ENCODE measurements at places on chromosomes 6 and 20. TPM values are rescaled to one million over a fixed set of nuclear protein-coding genes. Genes with fewer than 3 reads are reported as not detected.

DNA sequence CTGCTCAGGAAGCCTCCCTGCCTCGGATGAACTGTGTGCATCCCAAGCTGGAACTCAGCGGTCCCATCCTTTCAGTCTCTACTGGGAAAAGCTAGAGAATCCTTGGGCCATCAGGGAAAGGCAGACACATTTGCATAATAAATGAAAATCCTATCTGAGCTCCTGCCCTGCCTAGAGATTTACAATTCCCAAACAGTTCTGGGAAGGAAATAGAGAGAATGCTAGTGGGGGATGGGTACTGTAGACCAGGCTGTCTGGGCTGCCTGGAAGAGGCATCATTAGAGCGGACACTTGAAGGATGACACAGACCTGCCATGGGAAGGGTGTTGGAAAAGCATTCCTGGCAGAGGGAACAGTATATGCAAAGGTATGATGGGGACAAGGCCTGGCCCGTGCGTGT is 44.3 kb downstream of the TFAP2C start:
- DNase-seq = no peak

- no peak for DNase-seq
Measured at GRCh38 chr6:47438481-47439347, 38.9 kb upstream of the CD2AP start.

DNA sequence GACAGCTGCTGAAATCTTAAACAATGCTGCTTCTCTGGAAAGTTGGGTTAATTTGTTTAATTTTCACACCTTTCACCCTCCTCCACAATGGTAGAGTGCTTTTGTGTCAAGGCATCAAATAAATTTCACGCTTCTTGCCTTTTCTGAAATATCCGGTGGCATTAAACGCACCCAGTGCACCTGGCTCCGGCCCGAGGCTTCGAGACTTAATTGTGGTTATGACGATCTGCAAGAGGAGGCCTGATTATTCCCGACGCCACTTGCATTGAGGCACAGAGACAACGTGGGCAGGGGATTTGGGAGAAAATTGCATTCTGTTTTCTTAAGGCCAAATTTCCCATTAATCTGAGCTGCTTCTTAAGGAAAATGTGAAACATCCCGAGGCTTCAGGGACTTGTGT is 152.2 kb downstream of the CDH4 start:
- no peak for DNase-seq

DNA sequence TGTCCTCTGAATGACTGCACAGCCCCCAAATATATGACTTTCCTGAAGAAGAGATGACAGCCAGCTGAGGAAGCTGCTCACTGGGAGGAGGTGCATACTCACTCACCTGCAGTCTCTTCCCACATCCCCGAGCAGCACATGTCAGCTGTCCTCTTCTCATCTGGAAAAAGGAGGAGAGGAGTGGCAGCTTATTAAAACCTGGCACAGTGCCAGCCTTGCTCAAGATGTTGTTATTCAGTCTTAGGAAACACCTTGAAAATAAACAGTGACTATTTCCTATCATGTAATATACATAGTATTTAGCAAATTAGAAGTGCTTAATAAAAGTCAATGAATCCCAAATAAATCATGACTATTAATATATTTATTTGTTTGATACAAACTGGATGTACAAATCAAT is 232.9 kb downstream of the EPM2A start:
- DNase-seq = no peak

DNA sequence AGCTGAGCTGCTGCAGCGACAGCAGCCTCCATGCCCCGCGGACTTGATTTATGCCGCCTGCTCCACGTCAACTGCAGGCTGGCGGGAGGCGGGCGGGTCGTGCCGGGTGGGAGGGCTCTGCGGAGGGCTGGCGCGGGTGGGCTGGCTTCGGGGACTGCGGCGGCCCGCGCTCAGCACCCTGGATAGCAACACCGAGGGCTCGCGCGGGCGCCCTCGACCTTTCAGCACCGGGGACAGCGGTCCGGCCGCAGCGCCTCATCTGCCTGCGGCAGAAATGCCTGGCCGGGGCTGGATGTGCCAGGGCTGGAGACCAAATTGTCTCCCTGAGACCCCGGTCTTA is 792 bp downstream of the SNAP25 start:
- DNase-seq = peak; percentile 21

- DNase-seq = no peak
Measured at GRCh38 chr6:94698773-94699172, 878.6 kb upstream of the MANEA start.

DNA sequence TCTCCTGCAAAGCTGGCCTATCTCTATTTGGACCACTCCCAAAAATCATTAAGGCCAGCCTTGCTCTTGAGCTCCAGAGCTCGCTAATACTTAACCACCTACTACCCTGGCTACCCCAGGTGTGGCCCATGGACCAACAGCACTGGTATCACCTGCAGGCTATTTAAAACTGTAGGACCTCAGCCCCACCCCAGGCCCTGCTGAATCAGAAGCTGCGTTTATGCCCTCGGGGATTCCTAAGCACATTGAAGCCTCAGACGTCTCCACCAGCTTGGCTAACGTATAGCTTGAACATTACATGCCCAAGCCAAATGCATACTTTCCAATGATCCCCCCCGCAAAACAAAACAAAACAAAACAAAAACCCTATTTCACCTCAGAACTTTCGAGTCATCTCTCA is 19.7 kb upstream of the SPAG4 start:
- no peak for DNase-seq

- no peak for DNase-seq
Measured at GRCh38 chr20:56439771-56440291, 27.8 kb downstream of the CASS4 start.

- DNase-seq = no peak
Measured at GRCh38 chr6:16058201-16058928, 70.5 kb upstream of the MYLIP start.

- no peak for DNase-seq
Measured at GRCh38 chr6:98653179-98653578, 181.2 kb upstream of the POU3F2 start.

DNA sequence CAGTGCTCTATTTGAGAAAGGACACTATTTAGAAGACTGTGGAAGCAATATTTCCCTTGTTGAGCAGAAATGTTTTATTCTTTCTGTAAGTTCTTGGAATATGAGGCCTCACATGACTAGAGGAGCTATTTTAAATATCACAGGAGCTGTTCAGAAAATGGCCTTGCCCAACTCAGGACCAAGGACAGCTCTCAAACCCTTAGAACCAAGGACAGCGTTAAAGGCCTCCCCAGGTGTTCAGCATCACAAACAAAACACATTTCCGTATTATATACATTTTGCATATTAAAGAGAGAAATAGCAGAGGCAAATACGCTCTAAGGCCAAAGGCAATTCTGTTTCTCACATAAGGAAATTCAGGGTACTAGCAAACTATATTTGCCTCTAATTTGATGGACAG is 631.4 kb downstream of the CDH26 start:
- peak; percentile 21 for DNase-seq

- no peak for DNase-seq
Measured at GRCh38 chr6:169827290-169827717, 75.9 kb downstream of the ERMARD start.

DNA sequence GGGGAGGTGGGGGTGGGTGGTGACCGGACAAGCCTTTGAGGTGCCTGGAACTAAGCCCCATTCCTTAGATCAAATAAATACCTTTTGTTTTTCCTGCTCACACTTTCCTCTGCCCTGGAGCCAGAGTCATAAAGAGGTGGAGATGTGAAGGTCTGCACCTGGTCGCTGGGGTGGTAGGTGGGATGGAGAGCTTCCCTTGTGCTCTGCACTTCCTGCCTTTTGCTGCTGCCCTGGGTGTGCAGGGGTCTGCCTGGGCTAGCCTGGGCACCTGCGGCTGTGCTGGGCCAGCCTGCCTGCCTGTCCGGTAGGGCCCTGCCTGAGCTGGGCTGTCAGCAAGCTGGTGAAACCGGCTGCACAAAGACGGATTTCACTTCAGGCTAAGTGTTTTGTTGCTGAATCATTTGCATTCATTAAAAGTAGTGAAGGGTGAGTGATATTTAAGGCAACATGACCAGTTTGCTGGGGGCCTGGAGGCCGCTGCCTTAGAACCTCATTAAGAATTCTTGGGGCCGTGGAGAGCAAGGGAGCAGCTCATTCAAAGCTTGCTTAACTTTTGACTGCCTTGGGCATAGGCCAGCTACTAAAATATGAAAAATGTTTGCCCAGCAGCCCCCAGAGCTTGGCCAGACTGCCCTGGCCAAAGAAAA is 20.5 kb downstream of the PTK7 start:
- no peak for DNase-seq

GRCh38 chr6:48186746-48187145 is 75.7 kb upstream of the PTCHD4 start:
- no peak for DNase-seq

GRCh38 chr6:21377356-21377755 is 216.2 kb upstream of the SOX4 start:
- no peak for DNase-seq

DNA sequence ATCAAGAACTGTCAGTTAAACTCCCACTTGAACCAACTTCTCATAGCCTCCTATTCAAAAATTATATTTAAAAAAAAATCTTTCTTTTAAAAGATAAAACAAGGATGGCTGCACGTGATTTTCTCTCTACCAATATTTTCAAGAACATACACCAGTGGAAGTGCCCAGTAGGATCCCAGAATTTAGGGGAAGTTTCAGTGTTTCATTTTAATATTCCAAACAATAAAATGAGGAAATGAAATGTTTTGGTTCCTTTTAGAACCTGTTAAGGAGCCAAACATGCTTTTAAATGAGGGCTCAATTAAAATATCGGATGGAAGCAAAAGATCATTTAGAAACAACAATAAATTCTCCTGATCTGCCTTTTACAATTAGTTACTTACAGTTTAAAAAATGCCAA is 26.4 kb upstream of the PRELID3B start:
- DNase-seq = no peak

L3MBTL1 gene
- 5.6 TPM for polyA plus RNA-seq

SLC12A5 gene
- polyA plus RNA-seq = 1.5 TPM

RRBP1 gene
- 80.1 TPM for polyA plus RNA-seq

HLA-A gene
- polyA plus RNA-seq = 962 TPM

NTSR1 gene
- polyA plus RNA-seq = 0.34 TPM

TNFAIP3 gene
- 25.3 TPM for polyA plus RNA-seq

CTAGE9 gene
- not detected for polyA plus RNA-seq

HLA-DPA1 gene
- polyA plus RNA-seq = 51.6 TPM

SIGLEC1 gene
- 7.6 TPM for polyA plus RNA-seq

Data from urinary bladder (tissue), 4 donors.